ENCODE measurements at places on chromosomes 2 and 18. TPM values are rescaled to one million over a fixed set of nuclear protein-coding genes. Genes with fewer than 3 reads are reported as not detected.

GRCh38 chr18:31538837-31539236 is 40.9 kb downstream of the DSG2 start:
- DNase-seq, result no peak

DNA sequence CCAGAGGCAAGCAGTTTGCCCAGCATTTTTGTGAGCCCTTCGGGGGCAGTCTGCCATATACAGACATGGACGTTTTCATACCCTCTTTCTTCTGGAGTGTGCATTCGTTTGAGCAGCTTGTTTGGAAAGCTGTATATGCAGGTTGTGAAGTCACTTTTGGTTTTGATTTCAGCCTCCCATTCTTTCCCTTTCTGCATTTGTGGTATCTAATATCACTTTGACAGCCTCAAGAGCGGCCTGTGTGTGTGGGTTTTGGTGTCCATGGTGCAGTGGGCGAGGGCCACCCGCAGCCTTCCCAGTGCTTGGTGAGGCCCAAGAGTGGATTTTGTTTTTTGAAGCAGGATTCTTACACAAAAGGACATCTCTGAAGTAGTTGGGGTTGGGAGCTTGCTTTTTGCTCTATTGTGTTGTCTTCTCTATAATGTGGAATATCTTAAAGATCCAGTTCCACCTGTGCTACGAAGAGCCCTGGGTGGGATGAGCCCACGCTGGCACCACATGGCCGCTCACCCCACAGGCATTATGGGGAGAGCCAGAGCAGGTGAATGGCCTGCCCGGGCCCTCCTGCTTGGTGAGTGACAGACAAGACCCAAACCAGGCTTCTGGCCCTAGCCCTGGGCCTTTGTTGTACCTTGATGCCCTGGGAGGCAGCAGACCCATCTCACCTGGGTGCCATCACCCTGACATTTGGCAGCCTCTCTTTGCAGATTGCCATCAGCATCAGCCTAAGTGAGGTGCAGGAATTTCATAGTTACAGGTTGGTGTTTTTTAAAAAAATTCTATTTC is 29.5 kb downstream of the INPP4A start:
- DNase-seq, result no peak

DNA sequence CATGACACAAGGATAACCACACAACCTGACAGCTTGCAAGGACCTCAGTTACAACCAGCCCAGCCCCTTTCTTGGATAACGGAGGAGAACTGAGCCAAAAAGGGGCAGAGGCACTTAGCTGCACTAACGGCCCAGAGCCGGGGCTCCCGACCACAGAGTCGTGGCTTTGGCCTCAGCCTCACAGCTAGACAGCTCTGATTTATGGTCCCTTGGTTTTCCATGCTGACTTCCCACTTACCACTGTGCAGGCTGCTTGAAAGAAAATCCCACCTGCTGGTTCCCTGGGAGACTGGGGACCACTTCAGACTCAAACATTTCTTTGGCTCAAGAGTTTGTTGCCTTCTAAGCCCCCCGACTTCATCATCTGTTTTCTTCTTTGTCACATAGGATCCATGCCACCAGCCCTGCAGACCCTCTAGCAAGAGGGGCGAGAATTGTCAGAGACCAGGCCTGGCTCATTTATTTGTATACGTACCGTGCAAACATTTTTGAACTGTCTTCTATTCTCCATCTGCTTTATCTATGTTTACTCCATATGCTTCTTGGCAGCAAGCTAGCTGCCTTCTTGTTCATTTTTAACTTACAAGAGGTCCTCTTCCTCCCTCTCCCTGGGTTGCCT is 352.6 kb upstream of the MYT1L start:
- DNase-seq, result no peak

DNA sequence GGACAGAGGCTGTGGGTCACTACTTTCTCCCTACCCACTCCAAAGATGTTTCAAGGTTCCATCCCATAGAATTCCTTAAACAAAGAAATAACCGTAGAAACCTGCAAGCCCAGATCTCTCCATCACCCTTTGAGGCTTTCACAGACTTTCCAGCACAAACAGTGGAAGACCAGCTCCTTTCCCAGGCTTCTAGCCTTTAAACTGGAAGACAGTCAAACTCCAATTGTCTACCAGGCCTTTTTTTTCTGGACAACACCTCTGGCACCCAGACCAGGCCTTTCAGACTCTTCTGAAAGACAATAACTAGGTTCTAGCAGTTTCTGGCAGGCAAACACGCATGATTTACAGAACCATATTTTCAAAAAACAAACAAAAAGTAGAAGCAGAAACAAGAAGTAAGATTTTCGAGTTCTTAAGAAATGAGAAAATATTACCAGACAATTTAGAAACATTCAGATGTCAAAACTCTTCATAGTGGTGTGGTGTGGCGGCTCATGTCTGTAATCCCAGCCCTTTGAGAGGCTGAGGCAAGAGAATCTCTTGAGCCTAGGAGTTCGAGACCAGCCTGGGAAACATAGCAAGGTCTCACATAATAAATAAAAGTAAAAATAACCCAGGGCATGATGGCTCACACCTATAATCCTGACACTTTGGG is 106.8 kb upstream of the MSH2 start:
- no peak for DNase-seq

DSEL gene
- 7.6 TPM for total RNA-seq
